ENCODE measurements at places on chromosomes 5 and 9.

- DNase-seq, result no peak
Measured at GRCh38 chr5:100832252-100833230, 70.5 kb downstream of the ST8SIA4 start.

GRCh38 chr9:79469164-79469563, 102.6 kb upstream of the TLE4 start:
- DNase-seq, result no peak

- no peak for DNase-seq
Measured at GRCh38 chr9:116516456-116516855, 170.6 kb upstream of the TRIM32 start.

- no peak for DNase-seq
Measured at GRCh38 chr5:173554989-173555705, 61.3 kb downstream of the BOD1 start.

- DNase-seq, result no peak
Measured at GRCh38 chr5:58828258-58828657, 245.4 kb downstream of the RAB3C start.

DNA sequence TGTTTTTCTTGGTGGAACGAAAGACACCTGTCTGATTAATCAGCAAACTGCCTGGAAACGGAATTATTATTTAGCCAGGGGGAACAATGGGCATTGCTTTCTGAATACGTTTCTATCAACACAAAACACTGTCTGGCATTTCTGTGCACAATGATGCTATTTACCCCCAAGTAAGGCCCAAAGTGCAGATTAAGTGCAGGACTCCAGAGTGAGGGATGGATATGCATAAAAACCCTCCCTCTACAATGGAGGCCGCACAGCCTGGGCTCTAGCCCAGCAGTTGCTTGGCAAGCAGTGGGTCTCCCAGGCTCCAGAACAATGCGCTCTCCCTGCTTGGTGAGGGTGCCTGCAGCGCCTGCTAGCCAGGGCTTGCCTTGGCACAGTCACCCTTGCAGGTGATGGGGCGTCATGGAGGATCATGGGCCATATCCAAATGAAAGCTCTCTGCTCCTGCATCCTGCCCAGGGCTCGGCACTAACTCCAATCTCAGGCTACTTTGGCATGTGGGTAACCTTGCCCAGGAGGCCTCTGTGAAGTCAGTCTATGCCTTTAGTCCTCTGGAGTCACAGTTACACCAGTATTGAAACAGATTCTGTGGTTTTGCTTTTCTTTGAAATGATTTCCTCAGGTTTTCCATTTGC, 11.5 kb upstream of the SPATA24 start:
- no peak for DNase-seq

- DNase-seq, result no peak
Measured at GRCh38 chr9:98129451-98129881, 10.4 kb upstream of the TRIM14 start.

- DNase-seq, result no peak
Measured at GRCh38 chr5:83751201-83751600, 30.5 kb upstream of the HAPLN1 start.

DNA sequence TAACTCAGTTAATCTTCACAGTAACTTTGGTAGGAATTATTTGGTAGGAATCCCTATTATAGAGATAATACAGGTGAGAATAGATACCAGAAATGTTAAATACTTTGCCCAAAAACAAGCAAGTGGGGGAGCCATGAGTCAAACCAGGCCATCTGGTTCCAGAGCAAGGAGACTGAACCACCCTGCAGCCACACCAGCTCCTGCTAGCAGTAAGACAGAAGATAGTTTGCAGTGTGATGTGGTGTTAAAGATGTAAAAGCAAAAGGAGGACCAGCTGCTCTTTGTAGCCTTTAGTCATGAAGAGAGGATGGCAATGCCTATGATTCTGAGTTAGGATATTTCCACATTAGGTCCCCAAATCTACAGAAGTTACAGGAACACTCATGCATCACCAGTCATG, 101.4 kb downstream of the PRKACG start:
- no peak for DNase-seq

DNA sequence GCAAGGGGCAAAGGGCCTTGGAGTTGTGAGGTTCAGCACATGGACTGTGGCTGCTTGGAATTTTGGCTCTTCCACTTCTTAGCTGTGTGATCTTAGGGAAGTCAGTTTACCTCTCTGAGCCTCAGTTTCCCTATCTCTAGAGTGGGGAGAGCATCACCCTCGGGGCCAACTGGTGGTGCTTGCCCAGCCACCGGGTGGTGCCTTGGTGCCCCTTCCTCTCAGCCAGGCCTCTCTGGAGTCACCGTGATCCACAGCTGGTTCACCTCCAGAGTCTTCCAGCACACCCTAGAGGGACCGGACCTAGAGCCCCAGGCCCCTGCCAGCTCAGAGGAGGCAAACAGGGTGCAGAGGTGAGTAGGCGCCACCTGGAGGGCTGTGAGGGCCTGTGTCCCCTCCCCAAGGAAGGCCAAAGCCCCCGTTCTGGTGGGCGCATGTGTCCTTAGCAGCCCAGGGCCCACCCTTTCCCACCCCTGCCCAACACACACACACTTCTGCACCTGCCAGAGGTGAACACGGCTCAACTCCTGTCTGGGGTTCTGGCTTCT, 7.7 kb downstream of the ADGRD2 start:
- no peak for DNase-seq

GRCh38 chr9:135581636-135582426, 20.3 kb downstream of the PAEP start:
- DNase-seq, result no peak

DNA sequence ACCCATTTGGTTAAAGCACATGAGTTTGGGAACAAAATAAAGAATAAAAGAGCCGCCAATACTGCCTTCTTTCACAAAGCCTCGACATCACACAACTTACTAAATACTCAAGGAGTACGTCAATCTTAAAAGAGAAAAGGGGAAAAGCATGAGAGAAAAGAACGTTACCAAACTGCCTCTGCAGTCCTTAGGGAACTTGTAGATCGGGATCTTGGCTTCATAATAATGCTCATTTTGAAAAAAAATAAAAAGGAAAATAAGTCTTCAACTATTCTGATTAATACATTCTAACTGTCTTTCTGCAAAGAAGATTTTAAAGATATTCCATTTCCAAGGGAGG, 618.4 kb downstream of the PDE4D start:
- no peak for DNase-seq

DNA sequence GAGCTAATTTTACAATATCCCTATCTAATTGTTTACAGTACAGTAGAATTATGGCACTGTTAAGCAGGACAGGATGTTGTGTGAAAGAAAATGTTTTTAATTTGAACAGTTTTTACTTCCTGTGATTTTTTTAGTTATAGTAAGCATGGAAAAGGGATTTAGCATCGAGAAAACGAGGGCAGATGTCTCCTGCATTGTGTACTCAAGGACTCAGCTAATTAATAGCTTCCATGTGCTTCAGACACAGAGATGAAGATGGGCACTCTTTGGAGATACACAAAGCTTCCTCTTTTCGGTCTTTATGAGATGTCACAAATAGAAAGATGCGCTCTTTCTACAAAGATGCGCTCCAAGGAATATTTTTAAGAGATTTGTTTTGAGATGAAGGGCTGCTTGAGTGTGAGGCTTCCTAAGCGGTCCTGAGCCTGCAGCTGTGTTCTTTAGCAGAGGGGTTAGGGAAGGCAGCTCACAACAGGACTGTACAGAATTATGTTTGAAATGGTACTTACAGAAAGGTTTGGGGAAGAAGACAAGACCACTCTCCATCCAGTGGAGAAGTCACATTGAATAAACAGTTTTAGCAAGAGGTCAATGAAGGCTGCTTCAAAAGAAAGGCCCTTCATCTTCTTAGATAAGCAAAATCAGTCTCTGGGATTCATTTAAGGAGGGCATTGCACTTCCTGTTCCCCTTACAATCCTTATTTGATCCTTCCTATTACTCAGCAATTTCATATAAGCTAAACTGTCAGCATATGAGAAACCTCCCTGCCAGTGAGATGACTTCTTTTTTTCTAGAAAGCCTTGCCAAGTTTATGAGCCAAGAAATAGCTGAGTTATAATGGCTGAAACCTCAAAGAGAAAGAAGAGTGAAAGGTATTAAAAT, 311.5 kb downstream of the EFNA5 start:
- no peak for DNase-seq
